ENCODE measurements at places on chromosomes 5 and 9. TPM values are rescaled to one million over a fixed set of nuclear protein-coding genes. Genes with fewer than 3 reads are reported as not detected.

The AP3B1 gene
- total RNA-seq = 66.8 TPM

The STX17 gene
- total RNA-seq = 28.3 TPM

The STC2 gene
- 164 TPM for total RNA-seq

The CPLANE1 gene
- 21.4 TPM for total RNA-seq

The RLN2 gene
- total RNA-seq = 0.52 TPM

- H3K4me3 ChIP-seq = no peak overlapping the region
- H3K36me3 ChIP-seq = no peaks in the 10 kb centered on the region
- H3K27me3 ChIP-seq = no peaks in the 10 kb centered on the region
- peaks cover 7% of the 10 kb centered on the region for H3K4me1 ChIP-seq
Measured at GRCh38 chr9:110767559-110768063, 99.0 kb downstream of the MUSK start.

GRCh38 chr9:76905791-76906646, at the start of gene PRUNE2:
Gene PRUNE2 (minus strand): TSS chr9:76906114. CDS start chr9:76905963, 151 bp downstream.
- no peaks in the 10 kb centered on the region for H3K4me1 ChIP-seq
- no peak within 1 kb of the TSS for H3K27ac ChIP-seq
- peak; percentile 84 for DNase-seq

GRCh38 chr9:8717146-8717545, 917.6 kb upstream of the DMAC1 start:
- H3K27me3 ChIP-seq = no peaks in the 10 kb centered on the region
- H3K4me1 ChIP-seq = peaks cover 10% of the 10 kb centered on the region
- DNase-seq = peak; percentile 7
- H3K36me3 ChIP-seq = no peaks in the 10 kb centered on the region

DNA sequence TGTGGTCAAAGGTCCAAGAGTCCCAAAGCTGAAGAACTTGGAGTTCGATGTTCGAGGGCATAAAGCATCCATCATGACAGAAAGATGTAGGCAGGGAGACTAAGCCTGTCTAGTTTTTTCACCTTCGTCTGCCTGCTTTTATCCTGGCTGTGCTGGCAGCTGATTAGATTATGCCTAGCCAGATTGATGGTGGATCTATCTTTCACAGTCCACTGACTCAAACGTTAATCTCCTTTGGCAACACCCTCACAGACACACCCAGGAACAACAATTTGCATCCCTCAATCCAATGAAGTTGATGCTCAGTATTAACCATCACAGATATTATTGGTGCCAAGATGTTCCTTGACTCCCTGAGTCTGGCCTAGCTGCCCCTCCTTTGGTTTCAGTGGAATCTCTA, 530.8 kb upstream of the CLINT1 start:
- no peaks in the 10 kb centered on the region for H3K36me3 ChIP-seq
- peaks cover 23% of the 10 kb centered on the region for H3K4me1 ChIP-seq
- no peak overlapping the region for H3K4me3 ChIP-seq
- H3K27ac ChIP-seq = peak overlapping the region; percentile 61

- H3K36me3 ChIP-seq = no peaks in the 10 kb centered on the region
- peaks cover 44% of the 10 kb centered on the region for H3K27me3 ChIP-seq
- no peaks in the 10 kb centered on the region for H3K4me1 ChIP-seq
- no peak overlapping the region for H3K27ac ChIP-seq
- H3K4me3 ChIP-seq = no peak overlapping the region
- DNase-seq = no peak
Measured at GRCh38 chr9:114429488-114429887, 41.7 kb upstream of the AKNA start.

DNA sequence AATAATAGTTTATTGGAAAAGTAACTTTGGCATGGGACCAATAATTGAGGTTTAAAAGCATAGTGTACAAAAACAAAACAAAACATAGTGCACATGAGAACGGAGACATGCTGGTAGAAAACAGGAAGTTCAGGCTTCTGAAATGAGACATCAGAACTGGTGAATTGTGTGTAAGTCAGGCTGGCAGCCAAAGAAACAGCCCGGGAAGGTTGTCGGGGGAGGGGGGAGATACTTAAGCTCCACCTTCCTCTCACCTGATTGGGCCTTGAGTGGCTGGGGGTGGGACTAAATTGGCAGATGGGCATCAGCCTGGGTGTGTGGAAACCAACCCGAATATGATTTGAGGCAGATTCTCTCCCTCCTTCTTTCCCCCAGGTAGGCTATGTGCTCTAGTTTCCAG, 256.3 kb downstream of the SMARCA2 start:
- no peak overlapping the region for H3K27ac ChIP-seq
- no peak overlapping the region for H3K4me3 ChIP-seq
- no peaks in the 10 kb centered on the region for H3K27me3 ChIP-seq
- no peaks in the 10 kb centered on the region for H3K4me1 ChIP-seq
- H3K36me3 ChIP-seq = no peaks in the 10 kb centered on the region

GRCh38 chr9:136697146-136697820, 10.0 kb upstream of the AGPAT2 start:
- H3K4me3 ChIP-seq = no peak overlapping the region
- DNase-seq = no peak
- H3K36me3 ChIP-seq = no peaks in the 10 kb centered on the region
- peaks cover 5% of the 10 kb centered on the region for H3K27me3 ChIP-seq
- no peak overlapping the region for H3K27ac ChIP-seq

GRCh38 chr5:172454358-172455086, at the start of gene SH3PXD2B:
Gene SH3PXD2B (minus strand): TSS chr5:172454525. CDS start chr5:172454352, 173 bp downstream.
- peak within 1 kb of the TSS; percentile 75 for H3K4me3 ChIP-seq
- H3K27ac ChIP-seq = peak within 1 kb of the TSS; percentile 72
- H3K27me3 ChIP-seq = peaks cover 1% of the 10 kb centered on the region
- peak; percentile 51 for DNase-seq
- peaks cover 4% of the 10 kb centered on the region for H3K36me3 ChIP-seq

- H3K36me3 ChIP-seq = peaks cover 48% of the 10 kb centered on the region
- H3K27me3 ChIP-seq = no peaks in the 10 kb centered on the region
- DNase-seq = no peak
- H3K4me1 ChIP-seq = peaks cover 5% of the 10 kb centered on the region
- no peak overlapping the region for H3K4me3 ChIP-seq
Measured at GRCh38 chr9:95065224-95065623, 252.3 kb downstream of the FANCC start.

GRCh38 chr5:930866-931265, 38.2 kb downstream of the TRIP13 start:
- peaks cover 65% of the 10 kb centered on the region for H3K27me3 ChIP-seq
- H3K36me3 ChIP-seq = no peaks in the 10 kb centered on the region
- no peaks in the 10 kb centered on the region for H3K4me1 ChIP-seq
- DNase-seq = no peak
- no peak overlapping the region for H3K4me3 ChIP-seq
- H3K27ac ChIP-seq = no peak overlapping the region

DNA sequence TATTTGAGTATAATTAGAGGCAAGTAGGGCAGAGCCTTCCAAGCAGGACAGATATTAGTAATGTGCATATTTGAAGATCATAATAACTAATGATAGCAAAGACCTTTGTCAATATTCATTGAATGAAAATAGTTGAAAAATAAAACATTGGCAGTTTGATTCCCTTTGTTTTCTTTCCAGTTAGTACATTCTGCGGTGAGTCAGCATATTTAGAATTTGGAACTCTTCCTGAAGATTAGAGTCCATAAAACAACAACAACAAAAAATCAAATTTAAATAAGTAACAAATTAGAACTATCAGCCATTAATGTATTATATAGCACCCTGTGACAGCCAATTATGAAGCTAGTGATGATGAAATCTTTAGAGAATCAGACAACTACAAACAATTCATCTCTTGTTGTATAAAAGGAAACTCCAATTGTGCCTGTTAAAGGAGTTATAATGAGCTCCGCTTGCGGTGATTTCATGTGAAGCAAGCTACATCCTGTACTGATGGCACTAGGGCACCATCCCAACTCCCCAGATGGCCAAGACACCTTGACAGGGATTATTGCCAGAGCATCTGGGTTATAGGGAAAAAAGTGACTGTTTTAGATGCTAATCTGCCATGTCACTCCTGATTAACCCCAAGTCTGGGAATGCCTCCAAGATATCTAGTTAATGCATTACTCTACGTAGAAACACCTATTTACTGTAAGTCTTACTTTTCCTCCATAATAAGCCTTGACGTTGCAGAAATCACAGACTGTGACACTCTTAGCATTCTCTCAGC, 6.8 kb downstream of the IFNA8 start:
- H3K36me3 ChIP-seq = no peaks in the 10 kb centered on the region
- no peaks in the 10 kb centered on the region for H3K27me3 ChIP-seq
- peaks cover 4% of the 10 kb centered on the region for H3K4me1 ChIP-seq
- H3K27ac ChIP-seq = no peak overlapping the region
- H3K4me3 ChIP-seq = no peak overlapping the region
- DNase-seq = peak; percentile 79

- no peaks in the 10 kb centered on the region for H3K27me3 ChIP-seq
- H3K4me1 ChIP-seq = peaks cover 23% of the 10 kb centered on the region
- DNase-seq = no peak
- no peak overlapping the region for H3K27ac ChIP-seq
- no peak overlapping the region for H3K4me3 ChIP-seq
- H3K36me3 ChIP-seq = no peaks in the 10 kb centered on the region
Measured at GRCh38 chr9:33170464-33171415, 3.6 kb upstream of the B4GALT1 start.

DNA sequence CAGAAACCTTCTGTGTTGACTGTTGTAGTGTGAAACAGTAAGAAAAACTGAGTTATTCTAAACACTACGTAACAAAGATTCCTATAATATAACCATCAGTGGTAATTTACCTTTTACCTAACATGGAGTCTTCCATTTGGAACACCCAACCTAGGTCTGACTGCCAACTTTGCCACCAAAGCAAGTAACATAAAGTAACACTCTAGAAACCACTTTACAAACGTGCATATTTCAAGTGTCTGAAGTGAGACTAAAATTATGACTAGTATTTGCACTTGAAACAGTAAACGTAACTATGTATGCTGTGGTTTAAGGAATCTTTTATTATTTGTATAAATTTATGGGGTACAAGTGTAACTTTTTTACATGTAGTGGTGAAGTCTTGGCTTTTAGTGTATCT, 95.6 kb downstream of the SERINC5 start:
- H3K27me3 ChIP-seq = no peaks in the 10 kb centered on the region
- H3K4me1 ChIP-seq = no peaks in the 10 kb centered on the region
- no peak overlapping the region for H3K4me3 ChIP-seq
- H3K36me3 ChIP-seq = peaks cover 12% of the 10 kb centered on the region
- DNase-seq = no peak

DNA sequence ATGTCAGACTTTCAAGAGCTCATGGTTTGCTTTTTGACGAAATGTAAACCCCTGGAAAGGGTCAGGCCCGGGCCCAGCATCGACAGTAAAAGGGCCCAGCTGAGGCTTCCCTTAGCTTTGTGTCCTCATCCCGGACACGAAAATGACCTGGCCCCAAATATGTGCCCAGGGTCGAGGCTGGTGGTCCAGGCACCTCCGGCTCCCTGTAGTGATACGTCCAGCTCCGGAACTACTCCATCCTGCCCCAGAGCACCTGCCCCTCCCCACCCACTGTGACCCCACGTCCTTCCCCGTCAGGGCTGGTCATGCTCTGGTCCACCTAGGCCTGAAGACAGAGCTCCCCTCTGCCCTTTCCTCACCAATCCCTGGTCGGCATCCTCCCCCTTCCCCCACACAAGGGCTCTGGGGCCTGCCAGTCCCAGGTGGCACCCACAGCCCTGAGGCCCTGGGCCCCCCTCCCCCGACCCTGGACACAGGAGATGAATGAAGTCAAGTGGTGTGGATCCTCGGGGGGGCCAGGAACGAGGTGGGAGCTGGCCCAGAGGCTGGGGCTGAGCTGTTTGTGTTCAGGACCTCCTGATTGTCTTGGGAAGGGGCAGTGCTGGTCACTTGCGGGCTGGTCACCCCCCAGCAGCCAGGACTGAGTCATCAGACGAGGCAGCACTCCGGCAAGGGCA, 6.2 kb downstream of the OBP2A start:
- no peak overlapping the region for H3K4me3 ChIP-seq
- H3K27ac ChIP-seq = no peak overlapping the region
- H3K36me3 ChIP-seq = no peaks in the 10 kb centered on the region
- DNase-seq = no peak

- DNase-seq = no peak
- H3K27ac ChIP-seq = peak overlapping the region; percentile 49
- no peak overlapping the region for H3K4me3 ChIP-seq
- peaks cover 4% of the 10 kb centered on the region for H3K36me3 ChIP-seq
Measured at GRCh38 chr5:173093606-173094005, 37.5 kb downstream of the CREBRF start.

DNA sequence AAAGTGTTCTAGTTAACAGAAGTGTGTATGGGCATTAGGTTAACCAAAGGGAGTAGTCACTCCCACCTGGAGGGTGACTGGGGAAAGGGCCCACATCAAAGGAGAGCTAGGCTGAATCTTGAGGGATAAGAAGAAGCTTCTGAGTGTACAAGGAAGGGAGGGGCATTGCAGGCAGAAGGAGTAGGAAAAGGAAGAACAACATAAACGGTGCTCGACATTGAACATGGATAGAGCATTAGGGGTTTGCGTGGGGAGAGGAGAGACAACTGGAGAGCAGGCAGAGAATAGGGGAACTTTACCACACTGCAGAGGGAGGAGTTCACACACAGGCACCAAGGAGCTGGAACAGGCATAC, 5.3 kb upstream of the GLRX start:
- H3K4me3 ChIP-seq = no peak overlapping the region
- peaks cover 18% of the 10 kb centered on the region for H3K4me1 ChIP-seq
- no peak overlapping the region for H3K27ac ChIP-seq
- no peak for DNase-seq
- H3K27me3 ChIP-seq = no peaks in the 10 kb centered on the region

DNA sequence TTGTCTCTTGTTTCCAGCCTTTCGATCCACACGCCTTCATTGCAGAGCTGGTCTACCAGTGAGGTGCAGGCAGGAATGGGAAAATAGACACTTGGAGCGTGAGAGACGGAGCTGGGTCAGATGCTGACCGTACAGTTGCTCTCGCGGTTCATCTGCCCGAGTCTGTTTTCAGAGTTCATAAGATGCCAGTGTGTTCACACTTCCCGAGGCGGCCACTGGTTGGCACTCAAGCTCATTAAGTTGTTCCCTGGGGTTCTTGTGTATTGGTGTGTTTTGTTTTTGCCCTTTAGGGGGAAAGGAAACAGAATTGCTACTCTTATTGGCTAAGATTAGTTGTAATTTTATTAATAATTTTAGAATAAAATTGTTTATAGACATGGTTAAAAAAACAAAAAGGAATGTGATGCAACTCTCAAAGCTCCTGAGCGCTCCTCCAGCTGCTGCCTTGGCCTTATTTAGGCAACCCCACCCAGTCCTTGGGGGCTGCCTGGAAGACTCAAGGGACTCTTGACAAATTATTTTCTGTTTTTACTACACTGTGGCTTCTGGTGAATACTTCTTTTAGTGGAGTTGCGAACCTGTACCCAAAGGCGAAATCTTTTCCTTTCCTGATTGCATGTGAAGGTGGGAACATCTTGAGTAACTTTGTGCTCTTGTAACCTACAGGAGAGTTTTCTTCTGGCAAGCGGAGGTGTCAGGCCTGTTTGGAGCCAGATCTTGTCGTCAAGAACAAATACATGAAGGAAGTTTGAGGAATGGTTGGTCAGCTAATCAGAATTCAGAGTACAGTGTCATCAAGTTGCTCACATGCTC, 146.1 kb downstream of the MAST4 start:
- no peak overlapping the region for H3K27ac ChIP-seq
- no peak overlapping the region for H3K4me3 ChIP-seq
- no peaks in the 10 kb centered on the region for H3K36me3 ChIP-seq
- no peak for DNase-seq
- peaks cover 4% of the 10 kb centered on the region for H3K4me1 ChIP-seq

GRCh38 chr5:177339107-177339638, 12.3 kb downstream of the LMAN2 start:
- H3K4me3 ChIP-seq = no peak overlapping the region
- H3K27me3 ChIP-seq = no peaks in the 10 kb centered on the region
- H3K36me3 ChIP-seq = peaks cover 12% of the 10 kb centered on the region
- no peaks in the 10 kb centered on the region for H3K4me1 ChIP-seq
- H3K27ac ChIP-seq = no peak overlapping the region
- no peak for DNase-seq

- H3K36me3 ChIP-seq = no peaks in the 10 kb centered on the region
- no peak overlapping the region for H3K4me3 ChIP-seq
Measured at GRCh38 chr5:172862165-172862801, 28.2 kb downstream of the ERGIC1 start.
